ENCODE measurements at places on chromosomes 16 and 17.
A peak's percentile ranks its signal among the peaks of the same experiment; 100 is the strongest.

DNA sequence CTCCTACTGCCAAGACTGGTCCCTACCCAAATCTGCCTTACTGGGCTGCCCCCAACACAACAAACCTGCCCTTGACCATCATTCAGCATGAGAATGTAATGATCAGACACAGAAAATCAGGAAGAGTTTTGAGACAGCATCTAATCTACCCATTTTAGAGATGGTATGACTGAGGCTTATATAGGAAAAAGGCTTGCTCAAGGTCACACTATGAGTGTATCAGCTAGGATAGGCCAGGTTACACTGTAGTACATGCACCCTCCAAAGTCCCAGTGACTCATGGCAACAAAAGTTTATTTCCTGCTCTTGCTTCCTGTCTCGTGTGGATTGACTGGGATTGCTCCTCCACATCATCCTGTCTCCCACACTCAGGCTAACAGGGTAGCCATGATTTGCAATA, 27.9 kb downstream of the NLRC5 start:
- DNase-seq = no peak

- DNase-seq = no peak
Measured at GRCh38 chr17:57605675-57606105, 139.4 kb downstream of the CCDC182 start.

- DNase-seq = no peak
Measured at GRCh38 chr16:50712560-50712898, 19.1 kb downstream of the NOD2 start.

DNA sequence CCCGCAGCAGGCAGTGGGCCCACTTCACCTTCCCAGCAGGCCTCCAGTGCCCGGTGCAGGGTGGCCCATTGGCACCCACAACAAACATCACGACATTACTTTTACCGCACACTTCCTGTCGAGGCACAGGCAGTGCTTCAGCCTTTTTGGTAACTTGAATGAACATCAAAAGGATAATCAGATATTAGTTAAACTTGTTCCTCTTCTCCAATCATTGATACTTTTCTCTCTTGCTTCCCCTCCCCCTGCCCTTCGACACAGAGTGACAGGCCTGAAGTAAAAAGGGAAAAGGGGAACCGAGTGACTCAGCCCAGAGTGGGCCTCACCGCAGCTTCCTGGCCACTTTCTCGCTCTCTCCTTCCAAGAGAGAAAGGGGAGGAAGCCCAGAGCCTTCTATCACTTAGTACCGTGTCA, 507.0 kb downstream of the MAF start:
- peak; percentile 59 for DNase-seq

DNA sequence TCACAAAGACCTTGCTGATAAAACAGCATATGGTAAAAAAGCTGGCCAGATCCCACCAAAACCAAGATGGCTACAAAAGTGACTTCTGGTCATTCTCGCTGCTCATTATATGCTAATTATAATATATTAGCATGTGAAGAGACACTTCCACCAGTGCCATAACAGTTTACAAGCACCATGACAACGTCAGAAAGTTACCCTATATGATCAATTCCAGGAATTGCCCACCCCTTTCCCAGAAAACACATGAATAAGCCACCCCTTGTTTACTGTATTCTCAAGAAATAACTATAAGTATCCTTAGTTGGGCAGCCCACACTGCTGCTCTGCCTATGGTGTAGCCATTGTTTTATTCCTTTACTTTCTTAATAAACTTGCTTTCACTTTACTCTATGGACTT, 44.6 kb upstream of the IRX5 start:
- no peak for DNase-seq

GRCh38 chr16:83932304-83932703, 20.7 kb upstream of the OSGIN1 start:
- DNase-seq = no peak

DNA sequence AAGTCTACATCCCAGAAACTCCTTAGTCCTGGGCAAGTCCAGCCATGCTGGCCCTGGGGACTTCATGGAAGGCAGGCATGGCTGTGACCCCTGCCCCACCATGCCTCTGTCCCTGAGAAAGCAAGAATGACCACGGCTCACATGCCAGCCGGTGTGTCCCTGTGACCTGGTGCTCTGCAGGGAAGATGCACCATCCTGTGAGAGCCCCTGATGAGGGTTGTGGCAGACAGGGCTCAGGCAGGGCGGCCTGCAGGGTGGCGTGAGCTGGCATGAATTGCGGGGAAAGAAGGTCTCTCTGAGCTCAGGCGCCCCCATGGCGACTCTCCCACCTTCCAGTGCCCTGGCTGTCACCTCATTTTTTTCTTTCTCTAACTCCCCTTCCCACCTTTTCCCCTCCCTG, 260.3 kb downstream of the RBFOX3 start:
- no peak for DNase-seq

DNA sequence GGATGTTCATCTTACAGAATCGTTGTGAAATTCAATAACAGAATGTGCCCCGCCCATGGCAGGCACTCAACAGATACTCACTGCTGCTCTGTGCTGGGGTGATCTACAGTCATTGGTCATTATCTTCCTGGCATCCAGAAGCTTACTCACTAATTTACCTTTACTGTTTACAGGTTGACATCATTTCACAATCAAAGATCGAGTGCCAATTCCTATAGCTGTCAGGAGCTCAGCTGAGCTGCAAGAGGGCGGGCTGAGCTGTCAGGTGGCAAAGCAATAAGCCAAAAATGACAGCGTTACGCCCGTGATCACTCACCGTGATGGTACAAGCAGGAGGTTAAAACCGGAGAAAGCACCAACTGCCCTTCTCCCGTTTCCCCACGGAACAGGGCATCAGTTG, 51.2 kb downstream of the LITAF start:
- DNase-seq = no peak

GRCh38 chr17:77315551-77316190, 174.9 kb downstream of the SEC14L1 start:
- DNase-seq = no peak

DNA sequence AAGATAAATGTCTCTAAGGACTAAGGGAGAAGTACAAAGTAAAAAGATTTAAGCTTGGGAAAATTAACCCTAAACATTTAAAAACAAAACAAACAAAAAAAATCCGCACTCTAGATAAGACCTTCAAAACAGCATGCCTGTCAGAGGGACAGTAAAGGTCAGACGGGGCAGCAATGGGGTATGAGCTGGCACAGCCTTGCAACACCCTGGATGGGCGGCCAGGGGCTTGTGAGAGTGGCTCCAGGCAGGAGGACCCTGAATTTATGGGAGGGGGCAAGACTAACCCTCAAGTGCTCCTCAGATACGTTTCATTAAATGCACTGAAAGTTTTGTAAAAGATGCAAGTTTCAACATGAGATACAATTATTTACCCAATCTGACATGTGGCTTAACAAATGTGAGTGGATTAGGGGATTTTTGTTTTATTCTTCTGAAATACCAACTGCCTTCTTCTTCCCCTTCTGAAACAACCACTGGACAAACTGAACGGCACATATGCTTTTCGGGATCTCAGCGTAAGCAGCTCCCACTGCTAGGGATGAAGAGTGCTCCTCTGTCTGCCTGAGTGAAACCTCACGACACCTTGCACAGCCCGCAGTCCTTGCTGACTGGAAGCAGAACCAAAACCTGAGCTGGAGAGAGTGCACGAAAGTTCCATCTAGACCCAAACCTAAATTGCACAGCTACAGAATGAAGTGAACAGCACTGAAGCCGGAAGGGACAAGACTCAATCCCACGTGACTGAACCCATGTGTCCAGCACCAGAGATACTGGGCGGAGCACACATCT, 128.4 kb downstream of the ANKRD11 start:
- DNase-seq = no peak

- DNase-seq = peak; percentile 21
Measured at GRCh38 chr16:17416461-17417311, 54.1 kb downstream of the XYLT1 start.

GRCh38 chr17:36773039-36773438, 164.2 kb upstream of the LHX1 start:
- no peak for DNase-seq

GRCh38 chr17:55632893-55633292, 89.8 kb downstream of the TMEM100 start:
- no peak for DNase-seq

GRCh38 chr17:52451294-52451861, 292.9 kb upstream of the CA10 start:
- no peak for DNase-seq

DNA sequence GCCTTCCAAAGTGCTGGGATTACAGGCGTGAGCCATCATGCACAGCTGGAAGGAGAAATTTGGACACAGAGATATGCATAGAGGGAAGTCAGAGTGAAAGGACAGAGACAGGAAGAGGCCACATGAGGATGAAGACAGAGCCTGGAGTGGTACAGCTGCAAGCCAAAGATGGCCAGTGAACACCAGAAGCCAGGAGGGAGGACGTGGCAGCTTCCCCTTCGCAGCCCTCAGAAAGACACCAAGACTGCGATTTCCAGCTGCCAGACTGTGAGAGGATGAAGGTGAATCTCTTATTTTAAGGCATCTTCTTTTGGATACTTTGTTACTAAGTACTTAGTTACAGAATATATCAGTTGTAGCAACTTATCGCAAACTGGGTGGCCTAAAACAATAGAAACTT, 60.5 kb upstream of the PLCG2 start:
- no peak for DNase-seq

- no peak for DNase-seq
Measured at GRCh38 chr16:65758620-65759019, 607.9 kb upstream of the CDH5 start.

DNA sequence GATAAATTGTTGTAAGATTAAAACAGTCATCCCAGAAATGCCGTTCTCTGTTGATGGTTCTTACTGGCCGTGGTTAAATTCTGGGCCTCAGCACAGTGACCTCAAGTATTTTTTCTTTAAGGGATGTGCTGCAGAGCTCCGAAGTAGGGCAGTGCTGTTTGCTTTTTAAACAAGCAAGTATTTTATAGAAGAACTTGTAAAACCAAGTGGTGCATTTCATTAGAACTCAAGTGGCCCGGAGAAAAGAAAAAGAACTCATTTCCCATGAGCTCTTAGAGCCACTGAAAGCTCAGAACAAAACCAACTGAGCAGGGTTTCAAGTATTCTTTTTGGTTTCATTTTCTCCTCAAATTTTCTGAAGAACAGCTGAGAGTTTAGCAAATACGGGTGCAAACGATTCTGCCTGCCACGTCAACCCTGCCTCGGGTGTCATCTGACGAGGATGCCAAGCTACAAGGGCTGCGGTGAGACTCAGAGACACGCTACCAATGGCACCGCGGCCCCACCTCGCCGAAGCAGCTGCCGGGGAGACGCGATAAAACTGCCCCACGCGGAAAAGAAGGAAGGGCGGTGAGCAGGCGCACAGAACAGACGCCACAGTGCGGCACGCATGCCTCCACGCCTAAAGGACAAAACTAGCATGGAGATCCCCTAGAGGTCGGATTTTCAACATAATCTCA, 6.3 kb downstream of the LMF1 start:
- DNase-seq = peak; percentile 80

DNA sequence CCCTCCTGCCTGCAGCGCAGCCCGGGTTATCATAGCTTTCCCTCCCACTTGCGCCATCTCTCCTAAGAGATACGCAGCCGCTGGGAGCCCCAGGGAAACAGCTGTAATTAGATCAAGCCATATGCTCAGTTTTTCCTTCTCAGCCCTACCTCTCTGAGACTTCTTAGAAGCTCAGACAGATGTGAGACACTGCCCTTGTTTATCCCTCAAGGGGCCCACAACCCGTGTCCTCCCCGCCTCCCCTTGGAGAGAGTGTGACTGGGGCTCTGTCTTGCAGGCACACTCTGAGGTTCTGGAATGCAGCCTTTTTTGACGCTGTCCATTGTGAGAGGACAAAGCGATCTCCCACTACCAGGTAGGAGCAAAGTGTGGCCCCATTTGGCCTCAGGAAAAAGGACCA, 31.2 kb downstream of the CIBAR2 start:
- no peak for DNase-seq

DNA sequence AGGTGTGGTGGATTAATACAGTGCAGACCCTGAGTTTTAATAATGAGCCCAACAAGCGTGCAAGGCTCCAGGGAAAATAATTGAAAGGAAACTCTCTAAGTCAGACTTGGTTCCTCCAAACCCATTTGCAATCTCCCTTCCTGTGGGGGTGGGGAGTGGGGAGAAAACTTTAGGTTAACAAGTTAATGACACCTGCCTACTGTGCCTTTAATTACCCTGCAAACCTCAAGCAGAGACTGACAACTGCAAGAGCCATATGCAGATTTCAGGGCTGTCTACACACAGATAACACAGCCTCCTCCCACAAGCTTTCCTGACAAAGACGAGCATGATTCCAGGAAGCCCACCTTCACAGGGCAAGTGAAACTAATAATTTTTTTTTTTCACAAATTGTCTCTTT, 359.3 kb downstream of the HS3ST4 start:
- no peak for DNase-seq

GRCh38 chr17:82355770-82356427, 3.1 kb upstream of the TEX19 start:
- DNase-seq = no peak

DNA sequence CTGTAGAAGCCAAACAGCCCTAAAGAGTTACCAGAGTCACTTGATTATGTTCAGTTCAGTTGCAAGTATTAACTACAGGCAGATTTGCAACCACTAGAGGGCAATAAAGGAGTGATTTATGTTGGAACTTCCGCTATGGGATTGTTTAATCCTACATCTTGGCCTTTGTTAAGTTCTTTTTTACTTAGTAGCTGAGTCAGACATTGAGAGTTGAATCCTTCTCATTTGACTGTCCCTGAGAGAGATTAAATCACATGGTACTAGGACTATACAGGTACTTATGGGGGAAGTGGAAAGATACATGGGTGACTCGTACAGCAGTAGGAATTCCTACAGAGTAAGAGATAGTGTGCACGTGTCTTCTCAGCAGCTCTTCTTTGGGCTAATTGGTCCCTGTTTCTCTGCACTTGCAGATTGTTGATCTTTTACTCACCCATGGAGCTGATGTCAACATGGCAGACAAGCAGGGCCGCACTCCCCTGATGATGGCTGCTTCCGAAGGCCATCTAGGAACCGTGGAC, 40.3 kb downstream of the CYB561 start:
- DNase-seq = no peak

- no peak for DNase-seq
Measured at GRCh38 chr17:57946798-57947358, 8.3 kb downstream of the CUEDC1 start.

DNA sequence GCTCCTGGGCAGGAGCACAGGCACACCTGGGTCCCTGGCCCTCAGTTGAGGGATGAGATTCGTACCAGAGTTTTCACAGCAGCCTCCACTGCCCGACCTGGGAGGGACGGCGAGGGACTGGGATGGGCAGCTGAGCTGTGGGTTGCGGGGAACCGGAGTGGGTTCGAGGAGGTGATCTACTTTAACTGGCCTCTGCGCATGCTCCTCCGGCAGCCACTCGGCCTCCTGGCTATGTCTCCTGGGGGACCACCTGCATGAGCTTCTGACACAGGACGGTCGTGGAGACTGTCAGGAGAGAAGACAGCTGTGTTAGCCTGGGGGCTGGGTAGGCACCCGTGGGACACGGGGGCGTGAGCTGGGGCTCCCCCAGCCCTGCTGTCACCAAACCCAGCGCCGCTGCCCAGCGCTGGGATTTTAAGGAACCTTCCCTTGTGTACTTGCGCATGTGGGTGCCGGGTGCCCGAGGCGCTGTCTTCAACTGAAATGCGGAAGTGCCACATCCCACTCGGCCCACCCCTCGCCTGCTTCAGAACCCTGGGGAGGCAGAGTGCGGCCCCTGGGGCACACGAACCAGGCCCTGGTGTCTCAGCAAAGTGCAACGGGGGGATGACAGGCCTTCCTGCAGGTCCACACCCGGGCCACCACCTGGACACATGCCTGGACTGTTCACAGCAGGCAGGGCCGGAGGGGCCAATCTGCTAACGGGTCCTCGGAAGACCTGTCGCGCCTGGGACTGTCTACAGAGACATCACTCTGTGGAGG, 36.4 kb downstream of the SLC7A5 start:
- DNase-seq = no peak

- no peak for DNase-seq
Measured at GRCh38 chr17:80501741-80502577, 25.6 kb upstream of the NPTX1 start.
